ENCODE measurements at places on chromosomes 12 and 14.

GRCh38 chr14:88005050-88005481, at the start of gene GPR65:
Gene GPR65 (plus strand): TSS chr14:88005135. CDS start chr14:88010848, 5,713 bp downstream.
- peaks cover 57% of the 10 kb centered on the region for H3K4me1 ChIP-seq
- peak; percentile 70 for DNase-seq
- peak within 1 kb of the TSS; percentile 94 for H3K27ac ChIP-seq
- H3K27me3 ChIP-seq, result no peaks in the 10 kb centered on the region
- peak within 1 kb of the TSS; percentile 92 for H3K4me3 ChIP-seq

GRCh38 chr12:123143736-123144461, 7.0 kb downstream of the PITPNM2 start:
- H3K4me1 ChIP-seq, result peaks cover 63% of the 10 kb centered on the region
- no peak for DNase-seq
- H3K27me3 ChIP-seq, result no peaks in the 10 kb centered on the region
- H3K27ac ChIP-seq, result peak overlapping the region; percentile 15

- no peak overlapping the region for H3K4me3 ChIP-seq
- no peak overlapping the region for H3K27ac ChIP-seq
- no peaks in the 10 kb centered on the region for H3K27me3 ChIP-seq
- DNase-seq, result no peak
- no peaks in the 10 kb centered on the region for H3K36me3 ChIP-seq
Observed at GRCh38 chr14:65150898-65151608, 48.7 kb upstream of the MAX start.

DNA sequence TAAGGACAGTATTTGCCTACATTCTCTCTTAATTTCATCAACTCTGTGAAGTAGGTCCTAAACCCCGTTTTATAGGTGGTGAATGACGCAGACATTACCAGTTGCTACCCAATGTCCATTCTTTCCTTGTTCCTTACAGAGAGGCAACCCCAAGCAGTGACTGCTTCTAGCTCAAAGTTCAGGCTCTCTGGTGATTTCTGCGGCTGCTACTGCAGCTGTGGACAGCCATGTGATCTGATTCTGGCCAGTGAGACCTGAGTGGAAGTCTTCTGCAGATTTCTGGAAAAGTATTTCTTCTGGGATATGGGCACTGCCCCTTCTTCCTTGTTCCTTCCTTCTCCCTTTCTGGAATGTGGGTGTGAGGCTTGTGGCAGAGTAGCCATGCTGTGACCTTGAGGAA, 82.9 kb downstream of the ARF6 start:
- no peaks in the 10 kb centered on the region for H3K36me3 ChIP-seq
- H3K27me3 ChIP-seq, result no peaks in the 10 kb centered on the region
- no peak for DNase-seq

GRCh38 chr14:89252887-89253532, 164.0 kb downstream of the FOXN3 start:
- H3K36me3 ChIP-seq, result peaks cover 4% of the 10 kb centered on the region
- H3K27me3 ChIP-seq, result no peaks in the 10 kb centered on the region

DNA sequence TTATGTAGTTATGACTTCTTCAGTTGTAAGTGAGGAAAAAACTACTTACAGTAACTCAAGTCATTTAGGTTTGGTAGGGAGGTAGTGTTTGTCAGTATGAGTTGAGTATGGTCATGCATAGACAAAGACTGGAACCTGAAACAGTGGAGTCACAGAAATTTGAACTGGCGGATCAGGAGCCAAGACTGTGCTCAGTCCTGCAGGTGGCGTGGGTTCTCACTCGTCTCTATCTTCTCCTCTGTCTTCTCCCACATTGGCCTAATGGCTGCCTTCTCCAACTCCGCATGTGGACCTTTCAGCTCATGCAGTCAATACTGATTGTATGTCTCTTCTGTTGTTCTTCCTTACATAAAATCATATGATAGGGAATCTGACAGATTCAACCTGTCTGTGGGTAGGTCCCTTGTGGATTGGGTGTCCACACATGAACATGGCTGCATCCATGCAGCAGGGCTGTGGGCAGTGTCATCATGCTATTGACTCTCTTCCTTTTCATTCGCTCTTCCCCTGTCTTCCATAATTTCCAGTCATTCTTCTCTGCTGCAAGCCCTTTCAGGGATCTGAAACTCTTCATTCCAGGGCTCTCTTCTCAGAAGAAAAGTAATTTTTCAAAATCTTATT, 78.8 kb upstream of the NEDD1 start:
- no peak overlapping the region for H3K27ac ChIP-seq
- DNase-seq, result no peak
- H3K4me3 ChIP-seq, result no peak overlapping the region
- H3K36me3 ChIP-seq, result no peaks in the 10 kb centered on the region
- H3K4me1 ChIP-seq, result no peaks in the 10 kb centered on the region

GRCh38 chr14:71591929-71592328, 340.3 kb upstream of the RGS6 start:
- no peak overlapping the region for H3K4me3 ChIP-seq
- no peaks in the 10 kb centered on the region for H3K36me3 ChIP-seq
- DNase-seq, result no peak
- peaks cover 54% of the 10 kb centered on the region for H3K4me1 ChIP-seq

DNA sequence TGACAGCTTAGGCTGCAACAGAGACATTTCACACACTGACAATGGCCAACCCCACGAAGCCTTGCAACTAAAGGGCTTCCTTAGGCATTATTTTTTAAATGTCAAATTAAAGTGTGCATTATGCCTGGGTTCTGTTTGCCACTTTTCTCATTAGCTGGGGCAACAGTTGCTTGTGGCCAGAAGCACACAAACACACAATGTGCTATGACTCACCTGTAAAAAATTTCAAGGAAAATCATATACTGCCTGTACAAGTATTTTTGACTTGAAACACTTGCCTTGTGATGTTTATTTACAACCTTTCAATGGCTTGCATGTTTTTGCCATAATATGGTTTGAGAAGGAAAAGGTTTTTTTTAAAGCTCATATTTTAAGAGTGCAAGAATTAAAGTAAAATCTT, 1.9 kb downstream of the NTN4 start:
- H3K27me3 ChIP-seq, result peaks cover 57% of the 10 kb centered on the region
- no peaks in the 10 kb centered on the region for H3K36me3 ChIP-seq
- peak overlapping the region; percentile 72 for H3K4me3 ChIP-seq
- DNase-seq, result no peak
- H3K27ac ChIP-seq, result no peak overlapping the region
- H3K4me1 ChIP-seq, result peaks cover 16% of the 10 kb centered on the region

DNA sequence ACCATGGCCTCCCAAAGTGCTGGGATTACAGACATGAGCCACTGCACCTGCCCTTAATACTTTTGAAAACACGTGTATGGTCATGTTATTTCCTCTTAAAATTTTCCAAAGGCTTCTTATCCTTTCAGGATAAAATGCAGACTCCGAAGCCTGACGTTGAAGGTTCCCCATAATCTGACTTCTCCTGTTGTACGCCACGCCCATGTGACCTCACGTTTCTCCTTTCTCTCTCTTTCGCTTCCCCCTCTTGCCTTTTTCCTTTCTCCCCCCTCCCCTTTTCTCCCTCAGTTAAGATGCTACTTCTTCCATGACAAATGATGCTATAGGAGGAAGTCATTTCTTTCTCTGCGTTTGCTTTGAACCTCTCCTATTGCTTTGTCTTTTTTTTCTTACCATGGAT, 266.0 kb downstream of the FBXL14 start:
- DNase-seq, result no peak
- peaks cover 11% of the 10 kb centered on the region for H3K36me3 ChIP-seq
- H3K27me3 ChIP-seq, result no peaks in the 10 kb centered on the region
- no peak overlapping the region for H3K4me3 ChIP-seq
- no peaks in the 10 kb centered on the region for H3K4me1 ChIP-seq

DNA sequence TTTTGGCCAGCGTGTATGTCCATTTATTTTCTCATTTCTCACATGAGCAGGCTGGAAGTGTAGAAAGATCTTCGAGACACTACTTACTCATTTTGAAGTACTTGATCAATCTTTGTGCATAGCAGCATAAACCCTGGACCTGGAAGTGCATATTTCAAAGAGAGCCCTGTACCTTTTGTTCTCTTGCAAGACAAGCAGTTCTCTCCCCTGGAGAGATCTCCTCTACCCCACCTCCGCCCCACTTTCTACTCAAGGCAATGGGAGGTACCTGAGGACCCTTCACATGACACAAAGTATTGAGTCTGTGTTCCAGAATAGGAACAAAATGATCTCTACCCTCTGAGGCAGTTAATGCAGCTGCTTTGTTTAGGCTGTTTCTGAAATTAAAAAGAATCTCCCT, 27.4 kb upstream of the RASSF3 start:
- H3K4me1 ChIP-seq, result peaks cover 30% of the 10 kb centered on the region
- DNase-seq, result no peak
- peak overlapping the region; percentile 68 for H3K27ac ChIP-seq
- H3K4me3 ChIP-seq, result peak overlapping the region; percentile 85
